ENCODE measurements at places on chromosomes 12 and 14.
A peak's percentile ranks its signal among the peaks of the same experiment; 100 is the strongest.

DNA sequence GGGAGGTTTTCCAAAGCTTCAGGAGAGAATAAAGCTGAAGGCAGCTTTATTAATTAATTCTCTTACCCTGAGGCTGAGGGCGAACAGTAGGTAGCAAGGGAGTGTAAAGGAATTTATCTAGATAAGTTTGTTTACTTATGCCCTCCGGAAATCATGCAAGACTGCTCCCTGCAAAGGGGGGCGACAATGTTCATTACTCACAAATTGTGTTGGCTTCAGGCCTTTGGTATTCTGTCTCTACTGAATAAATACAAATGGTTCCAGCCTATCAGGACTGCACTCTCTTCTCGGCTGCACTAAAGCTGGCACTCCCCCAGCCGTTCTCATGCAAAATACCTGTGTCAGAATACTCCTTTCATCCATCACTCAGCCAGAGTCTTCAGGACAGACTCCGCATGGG is 120.8 kb downstream of the PPHLN1 start:
- DNase-seq = no peak

GRCh38 chr12:54749191-54749818 is 101.1 kb upstream of the DCD start:
- DNase-seq = peak; percentile 13

DNA sequence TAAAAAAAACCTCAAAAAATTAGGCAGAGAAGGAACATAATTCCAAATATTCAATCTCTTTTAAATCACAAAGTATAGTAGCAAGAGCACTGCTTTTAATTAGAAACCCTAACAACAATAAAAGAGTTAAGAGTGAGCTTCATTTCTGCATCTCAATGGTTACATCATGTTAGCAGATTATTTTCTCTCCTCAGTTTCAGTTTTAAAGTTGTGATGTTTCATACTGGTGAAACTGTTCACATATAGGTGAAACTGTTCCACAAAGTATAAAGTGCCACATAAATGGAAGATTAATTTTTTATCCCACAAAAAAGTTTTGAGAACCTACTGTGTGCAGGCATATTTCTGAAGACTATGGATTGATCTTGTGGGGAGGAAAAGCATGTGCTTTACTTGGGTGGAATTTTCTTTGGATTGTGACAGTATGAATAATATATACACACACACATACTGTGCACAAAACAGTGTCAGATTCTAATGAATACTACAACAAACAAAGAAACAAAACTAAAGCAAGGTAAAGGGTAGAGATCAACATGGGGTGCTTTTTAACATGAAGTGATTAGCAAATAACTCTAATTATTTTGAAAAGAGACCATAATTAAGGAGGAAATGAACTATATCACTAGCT is 17.1 kb downstream of the LUM start:
- no peak for DNase-seq

DNA sequence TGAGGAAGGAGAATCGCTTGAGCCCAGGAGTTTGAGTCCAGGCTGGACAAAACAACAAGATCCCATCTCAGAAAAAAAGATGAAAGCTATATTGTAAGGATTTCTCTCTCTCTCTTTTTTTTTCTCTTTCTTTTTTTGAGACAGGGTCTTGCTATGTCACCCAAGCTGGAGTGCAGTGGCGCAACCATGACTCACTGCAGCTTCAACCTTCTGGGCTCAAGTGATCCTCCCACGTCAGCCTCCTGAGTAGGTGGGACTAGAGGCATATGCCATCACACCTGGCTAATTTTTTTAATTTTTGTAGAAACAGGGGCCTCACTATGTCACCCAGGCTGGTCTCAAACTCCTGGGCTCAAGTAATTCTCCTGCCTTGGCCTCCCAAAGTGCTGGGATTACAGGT is 5.8 kb upstream of the MRPL42 start:
- DNase-seq = no peak

GRCh38 chr12:68962877-68963855 is 30.2 kb upstream of the CPM start:
- no peak for DNase-seq
